CD4-positive, alpha-beta T cell (primary cell): ENCODE measurements at places on chromosomes 3 and 15. TPM values are rescaled to one million over a fixed set of nuclear protein-coding genes. Genes with fewer than 3 reads are reported as not detected.

CCR1 gene
- total RNA-seq = 0.34 TPM

SH3GL3 gene
- not detected for total RNA-seq

SLC30A4 gene
- 2.3 TPM for total RNA-seq

CGNL1 gene
- total RNA-seq = not detected

TRH gene
- not detected for total RNA-seq

RYR3 gene
- total RNA-seq = not detected

PLXND1 gene
- total RNA-seq = 61.7 TPM

SAMMSON gene
- not detected for total RNA-seq

ECE2 gene
- not detected for total RNA-seq

CHRD gene
- 0.22 TPM for total RNA-seq

AGTR1 gene
- not detected for total RNA-seq

ZNF860 gene
- total RNA-seq = not detected
